ENCODE measurements at places on chromosomes 11 and 22.
A peak's percentile ranks its signal among the peaks of the same experiment; 100 is the strongest.

GRCh38 chr22:19611590-19611989 is 87.4 kb upstream of the CLDN5 start:
- DNase-seq, result no peak

GRCh38 chr11:1310772-1311468 is 1.5 kb upstream of the TOLLIP start:
- DNase-seq, result no peak

- no peak for DNase-seq
Measured at GRCh38 chr11:121530257-121530656, 77.5 kb upstream of the SORL1-AS1 start.

DNA sequence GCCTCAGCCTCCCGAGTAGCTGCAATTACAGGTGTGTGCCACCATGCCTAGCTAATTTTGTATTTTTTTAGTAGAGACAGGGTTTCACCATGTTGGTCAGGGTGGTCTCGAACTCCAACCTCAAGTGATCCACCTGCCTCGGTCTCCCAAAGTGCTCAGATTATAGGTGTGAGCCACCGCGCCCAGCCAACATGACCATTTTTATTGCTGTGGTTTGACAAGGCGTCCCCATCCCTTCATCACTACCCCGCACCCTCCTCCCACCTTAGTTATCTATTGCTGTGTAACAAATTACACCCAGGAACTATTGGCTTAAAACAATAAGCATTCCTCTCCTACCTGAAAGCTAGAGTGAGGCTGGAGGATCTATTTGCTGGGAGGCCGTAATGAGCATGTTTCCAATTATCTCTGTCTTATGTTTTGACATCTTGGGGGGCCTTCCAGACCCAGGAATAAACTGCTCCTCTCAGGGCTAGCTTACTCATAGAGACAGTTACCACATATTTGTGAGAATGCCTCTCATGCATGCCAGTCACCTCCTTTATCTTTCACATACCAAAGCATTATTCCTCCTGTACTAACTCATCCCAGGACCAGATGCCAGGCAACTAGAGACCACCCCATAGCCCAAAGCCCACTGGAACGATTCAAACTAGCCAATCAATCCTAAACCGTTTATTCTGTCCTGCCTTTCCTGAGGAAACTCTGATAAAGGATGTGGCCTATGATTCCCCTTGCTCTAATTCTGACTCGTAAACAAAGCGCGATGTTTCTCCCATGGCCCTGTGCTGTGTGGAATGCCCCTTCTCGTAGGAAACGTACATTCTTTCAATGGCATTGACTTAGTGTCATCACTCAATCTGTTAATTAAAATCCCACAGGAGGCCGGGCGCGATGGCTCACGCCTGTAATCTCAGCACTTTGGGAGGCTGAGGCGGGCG is 19.4 kb downstream of the SNU13 start:
- DNase-seq, result peak; percentile 82

DNA sequence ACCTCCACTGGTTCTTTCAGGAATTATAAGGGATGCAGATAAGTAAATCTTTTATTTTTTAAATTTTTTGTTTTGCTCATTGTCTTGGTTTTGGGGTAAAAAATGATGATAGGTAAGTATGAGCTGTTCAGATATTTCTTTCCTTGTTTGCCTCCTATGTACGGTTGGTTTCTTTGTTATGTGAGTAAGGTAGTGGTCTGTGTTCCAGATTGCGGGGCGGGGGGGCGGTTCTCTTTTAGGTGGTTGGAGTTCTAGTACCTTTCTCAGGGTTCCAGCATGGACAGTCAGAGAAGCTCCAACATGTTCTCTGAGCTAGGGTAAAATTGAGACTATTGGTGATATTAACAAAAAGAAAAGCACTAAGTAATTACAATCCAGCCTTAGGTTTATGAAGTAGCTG is 2.4 kb downstream of the CTNND1 start:
- no peak for DNase-seq

- DNase-seq, result peak; percentile 25
Measured at GRCh38 chr11:101407324-101407723, 176.5 kb downstream of the TRPC6 start.

GRCh38 chr11:110977661-110978060 is 265.4 kb upstream of the ARHGAP20 start:
- no peak for DNase-seq

DNA sequence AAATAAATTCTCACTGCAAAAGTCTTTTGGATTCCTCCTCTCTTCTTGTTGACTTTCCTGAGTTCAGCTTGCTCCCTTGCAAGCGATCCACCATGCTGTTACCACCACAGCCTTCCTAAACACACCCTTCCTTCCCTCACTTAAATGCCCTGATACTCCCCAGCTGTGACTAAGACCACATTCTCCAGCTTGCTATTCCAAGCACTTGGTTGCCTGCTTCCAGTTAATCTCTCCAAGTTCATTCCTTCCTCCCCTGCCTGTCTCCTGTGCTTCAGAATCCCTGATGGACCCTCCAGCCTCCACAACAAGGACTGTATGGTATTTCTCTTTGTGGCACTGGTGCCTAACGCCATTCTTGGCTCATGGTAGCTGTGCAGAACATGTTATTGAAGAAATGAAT is 603.9 kb upstream of the CADM1 start:
- DNase-seq, result no peak

- DNase-seq, result no peak
Measured at GRCh38 chr11:3709977-3710376, 38.8 kb upstream of the CHRNA10 start.
